ENCODE measurements at places on chromosomes 7 and 10.

DNA sequence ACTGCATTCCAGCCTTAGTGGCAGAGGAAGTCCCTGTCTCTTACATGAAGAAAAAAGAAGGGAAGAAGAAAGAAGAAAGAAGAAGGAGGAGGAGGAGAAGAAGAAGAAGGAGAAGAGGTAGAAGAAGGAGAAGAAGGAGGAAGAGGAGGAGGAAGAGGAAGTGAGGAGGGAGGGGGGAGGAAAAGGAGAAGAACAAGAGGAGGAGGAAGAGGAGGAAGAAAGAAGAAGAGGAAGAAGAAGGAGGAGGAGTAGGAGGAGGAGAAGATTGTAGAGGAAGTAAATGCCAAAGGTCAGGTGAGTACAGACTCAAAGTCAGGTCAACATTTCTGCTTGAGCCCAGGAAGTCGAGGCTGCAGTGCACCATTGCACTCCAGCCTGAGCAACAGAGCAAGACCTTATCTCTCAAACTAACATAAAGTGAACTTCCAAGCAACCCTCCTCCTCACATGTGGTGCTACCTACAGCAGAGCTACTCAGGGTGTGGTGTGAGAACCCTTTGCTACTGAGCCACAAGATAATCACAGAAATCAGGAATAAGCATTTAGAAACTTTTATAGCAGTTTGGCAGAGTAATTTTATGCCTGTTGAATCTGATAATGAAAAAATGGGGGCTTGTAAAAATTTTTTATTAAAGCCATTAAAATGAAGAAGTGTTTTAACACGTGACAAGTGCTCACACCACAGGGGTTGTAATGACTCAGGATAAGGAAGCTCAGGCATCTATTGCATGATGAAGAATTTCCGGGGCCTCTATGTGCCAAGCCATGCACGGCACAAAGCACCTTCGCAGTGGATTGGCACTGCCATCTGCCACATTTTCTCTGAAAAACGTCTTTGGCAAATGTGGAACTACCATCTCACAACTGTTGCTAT, 224.9 kb upstream of the AUTS2 start:
- ATAC-seq: peak; percentile 87

GRCh38 chr7:148289630-148290029, 300.9 kb upstream of the C7orf33 start:
- no peak for ATAC-seq

- ATAC-seq: no peak
Observed at GRCh38 chr10:73183667-73184281, 15.9 kb downstream of the FAM149B1 start.

- no peak for ATAC-seq
Observed at GRCh38 chr10:68989317-68989990, 851 bp downstream of the KIFBP start.

- no peak for ATAC-seq
Observed at GRCh38 chr10:71580415-71580814, 139.2 kb downstream of the C10orf105 start.

DNA sequence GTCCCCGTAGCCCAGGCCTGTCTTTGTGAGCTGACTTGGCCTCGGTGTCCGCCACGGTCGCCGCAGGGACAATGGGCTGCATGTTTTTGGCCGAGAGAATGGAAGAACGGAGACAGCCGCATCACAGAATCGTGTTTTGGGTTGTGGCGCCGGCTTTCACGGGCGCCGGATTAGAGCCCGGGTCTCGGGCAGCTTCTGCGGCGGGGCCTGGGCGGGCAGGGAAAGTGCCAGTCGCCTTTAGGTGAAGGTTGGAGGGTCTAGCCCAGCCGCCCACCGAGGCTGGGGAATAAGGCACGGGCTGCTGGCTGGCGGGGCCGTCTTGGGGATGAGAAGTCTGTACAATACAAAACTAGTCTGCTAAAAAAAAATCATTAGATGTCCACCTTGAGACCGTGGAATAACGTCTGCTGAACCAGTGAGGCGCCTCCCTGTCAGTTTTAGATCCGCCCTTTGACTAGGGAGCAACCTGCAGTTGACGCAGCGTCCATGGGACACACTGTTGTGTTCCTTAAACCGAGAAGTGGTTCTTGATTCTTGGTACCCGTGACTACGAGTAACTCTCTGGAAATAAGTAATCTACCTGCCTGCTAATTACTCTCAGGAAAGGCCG, 577 bp downstream of the DNAJB9 start:
- ATAC-seq: peak; percentile 11

GRCh38 chr10:103854265-103854685, 1.1 kb downstream of the SH3PXD2A start:
- ATAC-seq: no peak

DNA sequence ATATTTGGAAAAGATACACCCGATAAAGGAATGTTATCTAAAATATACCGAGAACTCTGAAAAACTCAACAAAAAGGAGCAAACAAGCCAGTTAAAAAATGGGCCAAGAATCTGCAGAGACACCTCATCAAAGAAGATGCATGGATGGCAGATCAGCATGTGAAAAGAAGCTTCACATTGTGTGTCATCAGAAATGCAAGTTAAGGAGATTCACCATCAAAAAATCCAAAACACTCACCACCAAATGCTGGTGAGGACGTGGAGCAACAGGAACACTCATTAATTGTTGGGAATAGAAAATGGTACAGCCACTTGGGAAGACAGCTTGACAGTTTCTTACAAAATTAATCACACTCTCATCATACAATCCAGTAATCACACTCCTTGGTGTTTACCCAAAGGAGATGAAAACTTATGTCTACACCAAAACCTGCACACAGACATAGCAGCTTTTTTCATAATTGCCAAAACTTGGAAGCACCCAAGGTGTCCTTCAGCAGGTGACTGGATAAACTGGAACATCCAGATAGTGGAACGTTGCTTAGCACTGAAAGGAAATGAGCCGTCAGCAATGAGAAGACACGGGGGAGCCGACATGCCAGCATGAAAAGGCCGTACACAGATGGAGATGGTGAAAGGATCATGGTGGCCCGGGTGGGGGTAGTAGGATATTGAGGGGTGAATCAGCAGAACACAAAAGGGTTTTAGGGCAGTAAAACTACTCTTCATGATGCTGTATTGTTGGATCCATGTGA, 27.9 kb upstream of the PWWP2B start:
- no peak for ATAC-seq

DNA sequence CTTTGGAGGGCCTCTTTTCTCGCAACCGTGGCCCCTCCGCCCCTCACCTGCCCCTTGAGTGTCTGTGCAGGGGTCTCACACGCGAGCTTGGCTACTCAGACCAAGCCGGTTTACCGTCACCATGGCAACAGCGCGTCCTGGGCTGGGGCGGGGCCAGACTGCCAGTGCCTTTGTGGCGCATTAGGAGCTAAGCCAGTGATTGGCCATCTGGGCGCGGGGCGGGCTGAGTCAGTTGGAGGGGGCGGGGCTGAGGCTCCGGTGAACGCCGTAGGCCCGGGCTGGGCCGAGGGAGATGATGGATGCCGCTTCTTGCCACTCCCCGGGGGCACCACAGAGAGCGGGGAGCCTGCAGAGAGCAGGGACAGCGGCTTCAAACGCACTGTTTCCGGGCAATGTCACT, 48.7 kb upstream of the FXYD4 start:
- peak; percentile 86 for ATAC-seq

GRCh38 chr7:45650404-45651394, 76.5 kb downstream of the ADCY1 start:
- no peak for ATAC-seq

DNA sequence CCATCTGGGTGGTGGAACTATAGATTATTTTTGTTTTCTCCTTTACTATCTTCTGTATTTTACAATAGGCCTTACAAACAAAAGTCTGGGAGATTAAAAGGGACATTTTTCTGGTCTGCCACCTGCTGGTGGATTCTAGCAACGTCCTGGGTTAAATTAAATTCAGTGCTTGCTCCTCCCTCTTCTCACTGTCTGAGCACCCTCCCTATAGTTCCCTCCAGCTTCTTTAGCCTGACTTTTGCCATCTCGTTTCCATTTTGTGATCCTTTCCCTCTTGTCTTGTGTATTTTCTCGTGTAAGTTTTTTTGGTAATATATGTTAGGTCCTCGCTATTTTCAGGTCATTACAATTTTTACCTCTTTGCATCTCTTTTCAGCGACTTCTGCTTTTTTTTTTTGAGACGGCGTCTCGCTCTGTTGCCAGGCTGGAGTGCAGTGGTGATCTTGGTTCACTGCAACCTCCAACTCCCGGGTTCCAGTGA, 16.1 kb downstream of the ANKRD16 start:
- ATAC-seq: peak; percentile 68

DNA sequence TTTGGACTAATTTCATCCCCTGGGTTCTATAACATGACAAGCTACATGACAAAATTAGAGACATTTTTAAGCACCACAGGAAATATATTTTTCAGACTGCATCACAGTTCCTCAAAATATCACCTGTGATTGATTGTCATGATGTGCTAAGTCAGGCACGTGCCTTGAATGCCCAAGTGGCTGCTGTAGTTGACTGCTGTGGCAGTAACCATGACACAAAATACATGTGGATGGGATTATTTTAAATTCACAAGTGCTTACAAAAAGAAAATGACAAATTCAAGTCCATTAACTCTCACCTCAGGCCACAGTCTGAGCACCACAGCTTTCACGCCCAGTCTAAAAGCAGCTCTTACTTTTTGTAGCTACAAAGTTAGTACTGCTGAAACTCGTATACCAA, 45.5 kb downstream of the TNPO3 start:
- no peak for ATAC-seq

- ATAC-seq: no peak
Observed at GRCh38 chr7:27784399-27785053, 44.6 kb downstream of the TAX1BP1 start.

- no peak for ATAC-seq
Observed at GRCh38 chr10:82515256-82515655, 640.3 kb downstream of the NRG3 start.

DNA sequence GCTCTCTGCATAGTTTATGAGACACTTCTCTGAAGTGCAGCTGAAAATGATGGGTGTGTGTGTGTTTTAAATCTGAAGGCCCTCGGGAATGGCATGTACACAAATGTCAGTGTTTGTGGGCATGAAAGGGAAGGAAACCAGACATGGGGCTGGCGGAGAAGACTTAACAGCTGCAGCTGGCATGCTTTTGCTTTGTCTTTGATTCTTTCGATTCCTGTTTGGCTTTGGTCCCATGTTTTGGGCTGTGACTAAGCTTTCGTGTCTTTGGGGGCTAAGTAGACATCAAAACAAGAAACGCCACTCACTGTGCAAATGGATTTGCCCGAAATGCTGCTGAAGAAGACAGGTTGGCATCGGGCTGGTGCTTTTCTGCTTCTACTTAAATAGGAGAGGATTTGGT, 179.3 kb downstream of the PFKFB3 start:
- ATAC-seq: no peak

DNA sequence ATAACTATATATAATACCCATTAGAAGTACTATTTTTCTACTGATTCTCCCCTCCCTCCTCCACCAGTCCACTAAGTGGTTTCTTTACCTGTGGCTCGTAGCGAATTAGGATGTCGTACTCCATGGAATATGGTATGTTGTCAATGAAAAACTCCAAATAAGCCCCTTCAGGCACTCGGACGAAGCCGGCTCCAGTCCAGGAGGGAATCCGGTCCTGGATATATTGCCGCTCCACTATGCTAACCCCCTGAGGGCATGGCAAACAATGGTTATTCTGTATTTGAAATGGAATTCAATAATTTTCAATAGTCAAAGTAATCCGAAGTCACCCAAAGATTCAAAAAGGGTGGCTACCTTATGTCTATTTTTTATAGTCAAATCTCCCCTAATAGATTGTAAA, 40.1 kb downstream of the LAMB1 start:
- no peak for ATAC-seq

DNA sequence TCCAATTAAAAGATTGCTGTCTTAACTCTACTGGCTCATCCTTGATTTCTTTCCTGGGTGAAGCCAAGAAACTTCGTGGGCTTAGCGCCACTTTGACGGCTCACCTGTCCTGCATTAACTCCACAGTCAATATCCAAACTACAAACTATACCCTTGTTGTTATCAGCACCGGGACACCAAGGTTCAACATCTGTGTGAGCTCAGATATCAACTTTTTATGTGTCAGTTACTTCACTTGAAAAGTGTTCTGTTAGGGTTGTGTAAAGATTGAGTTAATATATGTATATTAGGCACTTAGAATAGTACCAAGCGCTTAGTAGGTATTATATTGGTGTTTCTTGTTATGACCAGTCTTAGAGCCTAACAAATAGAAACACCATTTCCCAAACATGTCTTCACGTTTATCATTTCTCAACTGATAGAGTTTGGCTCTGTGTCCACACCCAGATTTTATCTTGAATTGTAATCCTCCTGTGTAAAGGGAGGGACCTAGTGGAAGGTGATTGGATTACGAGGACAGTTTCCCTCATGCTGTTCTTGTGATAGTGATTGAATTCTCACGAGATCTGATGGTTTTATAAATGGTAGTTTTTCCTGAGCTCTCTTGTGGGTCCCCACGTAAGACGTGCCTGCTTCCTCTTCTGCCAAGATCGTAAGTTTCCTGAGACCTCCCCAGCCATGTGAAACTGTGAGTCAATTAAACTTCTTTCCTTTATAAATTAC, 19.0 kb upstream of the ST8SIA6 start:
- no peak for ATAC-seq

GRCh38 chr10:114755537-114755936, 66.0 kb upstream of the FHIP2A start:
- no peak for ATAC-seq

DNA sequence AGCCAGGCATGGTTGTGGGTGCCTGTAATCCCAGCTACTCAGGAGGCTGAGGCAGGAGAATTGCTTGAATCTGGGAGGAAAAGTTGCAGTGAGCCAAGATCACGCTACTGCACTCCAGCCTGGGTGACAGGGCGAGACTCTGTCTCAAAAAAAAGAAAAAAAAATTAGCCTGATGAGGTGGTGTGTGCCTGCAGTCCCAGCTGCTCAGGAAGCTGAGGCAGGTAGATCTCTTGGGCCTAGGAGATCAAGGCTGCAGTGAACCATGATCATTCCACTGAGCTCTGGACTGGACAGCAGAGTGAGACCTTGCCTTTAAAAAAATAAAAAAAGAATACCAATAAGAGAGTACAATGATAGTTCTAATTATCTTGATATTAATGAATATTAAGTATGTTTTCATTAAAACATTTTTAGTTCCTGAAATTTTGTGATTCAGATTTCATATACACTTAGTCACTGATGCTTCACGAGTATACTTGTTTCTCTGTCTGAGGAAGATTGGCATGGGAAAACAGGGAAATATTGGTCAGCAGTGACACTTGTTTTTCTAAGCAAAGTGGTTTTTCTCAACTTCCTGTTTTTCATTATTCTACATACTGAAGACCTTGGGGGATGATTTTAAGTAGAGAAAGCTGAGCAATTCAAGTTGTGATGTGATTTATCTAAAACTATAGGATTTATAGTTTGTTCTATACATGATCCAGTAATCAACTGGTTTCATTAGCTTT, 76.8 kb downstream of the ADK start:
- ATAC-seq: no peak

GRCh38 chr10:89032141-89032891, 41.7 kb downstream of the FAS start:
- no peak for ATAC-seq
